ENCODE measurements at places on chromosomes 11 and 22.
A peak's percentile ranks its signal among the peaks of the same experiment; 100 is the strongest.

DNA sequence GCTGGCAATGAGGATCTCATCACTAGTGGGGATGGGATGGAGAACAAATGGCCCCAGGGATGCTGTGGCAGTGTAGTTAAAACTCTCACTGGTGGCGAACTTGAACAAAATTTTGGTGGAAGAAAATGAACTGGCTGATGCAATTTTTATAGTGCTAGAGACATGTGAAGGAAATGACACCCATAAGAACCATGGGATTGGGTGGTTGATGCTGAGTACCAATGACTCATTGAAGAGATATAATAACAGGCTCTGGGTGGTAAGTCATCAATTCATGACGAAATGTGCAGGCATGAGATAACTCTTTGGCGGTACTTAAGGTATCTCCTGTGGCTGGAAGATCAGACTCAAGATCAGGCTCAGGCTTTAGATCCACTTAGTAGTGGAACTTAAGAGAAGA, 172.9 kb upstream of the DDI1 start:
- DNase-seq = no peak

DNA sequence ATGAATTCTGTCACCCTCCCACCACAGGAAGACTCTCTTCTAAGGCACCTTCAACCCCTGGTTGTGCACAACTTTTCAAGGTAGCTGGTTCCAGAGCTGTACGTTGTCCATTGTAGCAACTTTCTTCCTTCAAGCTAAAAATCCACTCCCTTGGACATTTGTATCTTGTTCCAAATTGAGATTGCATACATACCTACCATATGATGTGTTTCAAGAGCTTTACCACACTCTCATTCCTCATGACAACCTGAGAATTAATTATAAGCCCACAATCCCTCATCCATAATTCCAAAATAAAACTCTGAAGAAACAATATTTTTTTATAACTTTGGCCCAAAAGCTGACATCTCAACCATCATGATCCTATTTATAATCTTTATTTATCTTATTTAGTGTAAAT, 3.0 kb downstream of the OR52W1 start:
- no peak for DNase-seq

DNA sequence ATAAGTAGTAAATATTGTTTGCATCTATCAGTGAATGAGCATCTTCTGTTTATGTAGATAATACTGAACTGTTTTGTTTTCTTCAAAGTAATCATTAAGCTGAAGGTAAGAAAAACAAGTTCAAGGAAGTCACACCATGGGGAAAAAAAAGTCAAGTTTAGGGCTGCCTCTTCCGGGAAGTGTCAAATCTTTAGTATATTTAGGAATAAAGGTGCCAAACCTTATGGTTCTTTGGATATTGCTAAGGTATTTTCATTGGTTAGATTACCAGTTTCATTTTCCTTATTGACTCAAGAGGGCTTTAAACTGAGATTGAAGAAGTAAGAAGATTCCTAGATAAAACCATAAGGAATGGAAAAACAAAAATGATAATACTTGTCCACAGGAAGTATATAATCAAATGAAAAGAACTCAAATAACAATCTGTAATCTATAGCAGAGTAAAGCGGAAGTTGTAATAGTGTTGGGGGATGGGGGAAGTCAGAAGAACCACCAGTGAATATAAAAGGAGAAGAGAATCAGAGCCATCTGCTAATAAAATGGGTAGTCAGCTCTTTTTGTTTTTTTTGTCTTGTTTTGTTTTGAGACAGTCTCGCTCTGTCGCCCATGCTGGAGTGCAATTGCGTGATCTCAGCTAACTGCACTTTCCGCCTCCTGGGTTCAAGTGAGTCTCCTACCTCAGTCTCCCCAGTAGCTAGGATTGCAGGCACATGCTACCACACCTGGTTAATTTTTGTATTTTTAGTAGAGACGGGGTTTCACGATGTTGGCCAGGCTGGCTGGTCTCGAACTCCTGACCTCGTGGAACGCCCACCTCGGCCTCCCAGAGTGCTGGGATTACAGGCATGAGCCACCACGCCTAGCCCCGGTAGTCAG, 2.3 kb downstream of the ATM start:
- peak; percentile 15 for DNase-seq

- DNase-seq = no peak
These were observed 9.5 kb upstream of the FEZ1 start for GRCh38 chr11:125505492-125506080.

DNA sequence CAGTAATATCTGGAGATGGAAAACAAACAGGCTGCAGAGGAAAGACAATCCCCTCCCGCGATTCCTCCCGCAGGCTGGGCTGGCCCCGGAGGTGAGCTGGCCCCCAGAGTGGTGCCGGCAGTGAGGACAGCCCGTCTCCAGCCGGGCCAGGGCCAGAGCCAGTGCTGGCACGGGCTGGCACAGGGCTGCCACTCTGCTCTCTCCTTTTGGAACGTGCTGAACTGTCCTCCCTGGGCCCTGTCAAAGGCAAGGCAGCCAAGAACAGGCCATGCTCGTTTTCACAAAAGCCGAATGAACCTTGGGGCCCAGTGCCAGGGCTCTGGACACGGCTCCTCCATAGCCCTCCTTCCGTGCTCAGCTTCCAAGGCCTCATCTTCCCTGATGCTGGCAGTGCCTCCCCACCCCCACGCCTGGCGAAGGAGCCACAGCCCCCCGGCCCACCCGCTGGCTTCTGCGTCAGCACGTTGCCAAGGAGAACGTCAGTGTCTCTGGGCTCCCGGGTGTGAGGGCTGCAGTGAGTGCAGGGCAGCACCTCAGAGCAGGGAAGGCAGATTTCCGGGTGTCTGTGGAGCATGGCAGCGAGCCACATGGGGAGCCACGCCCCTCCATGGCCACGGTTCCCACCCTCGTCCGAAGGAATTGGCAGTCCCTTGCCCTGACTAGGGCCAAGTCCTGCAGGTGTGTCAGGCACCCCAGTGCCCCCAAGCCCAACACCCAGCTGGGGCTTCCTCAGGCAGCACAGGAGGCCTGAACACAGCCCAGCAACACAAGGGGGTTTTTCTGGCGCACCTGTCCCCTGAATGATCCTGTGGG, 28.6 kb downstream of the GNAZ start:
- peak; percentile 76 for DNase-seq

DNA sequence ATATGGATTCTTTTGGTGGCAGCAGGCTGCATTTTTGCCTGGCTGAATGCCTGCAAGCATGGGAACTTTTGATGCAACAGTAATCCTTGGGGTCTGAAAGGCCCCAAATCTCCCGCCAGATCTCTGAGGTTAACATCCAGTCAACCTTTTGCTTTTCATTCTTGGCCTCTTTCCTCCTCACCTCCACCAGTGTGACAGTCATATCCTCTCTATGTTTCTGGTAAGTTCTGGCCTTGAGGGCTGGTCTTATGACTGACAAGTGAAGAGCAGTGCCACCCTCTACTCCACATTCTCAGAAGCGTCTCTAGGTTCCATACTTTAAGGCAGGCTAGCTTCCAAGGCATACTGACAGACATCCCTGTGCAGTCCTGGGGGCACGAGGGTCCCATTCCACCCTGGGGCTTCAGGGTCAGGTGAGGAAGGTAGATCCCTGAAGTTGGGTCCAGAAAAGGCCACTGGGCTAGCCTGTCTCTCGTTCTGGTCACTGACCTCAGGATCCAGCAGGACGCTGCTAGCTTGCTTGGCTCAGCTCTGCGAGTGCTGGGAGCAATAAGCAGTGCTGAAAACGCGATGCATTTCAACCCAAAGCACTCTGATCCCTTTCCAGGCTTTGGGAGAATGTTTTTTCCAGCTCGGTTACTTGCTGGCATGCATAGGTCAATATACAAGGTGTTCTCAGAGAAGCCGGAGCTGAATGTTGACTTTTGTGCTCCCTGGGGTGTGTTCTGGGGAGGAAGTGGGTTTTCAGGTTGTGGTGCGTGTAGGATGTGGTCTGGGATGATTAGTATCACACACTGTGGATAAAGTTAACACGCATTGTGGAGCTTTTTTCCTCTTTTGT, 75.2 kb downstream of the PTPRJ start:
- DNase-seq = no peak

DNA sequence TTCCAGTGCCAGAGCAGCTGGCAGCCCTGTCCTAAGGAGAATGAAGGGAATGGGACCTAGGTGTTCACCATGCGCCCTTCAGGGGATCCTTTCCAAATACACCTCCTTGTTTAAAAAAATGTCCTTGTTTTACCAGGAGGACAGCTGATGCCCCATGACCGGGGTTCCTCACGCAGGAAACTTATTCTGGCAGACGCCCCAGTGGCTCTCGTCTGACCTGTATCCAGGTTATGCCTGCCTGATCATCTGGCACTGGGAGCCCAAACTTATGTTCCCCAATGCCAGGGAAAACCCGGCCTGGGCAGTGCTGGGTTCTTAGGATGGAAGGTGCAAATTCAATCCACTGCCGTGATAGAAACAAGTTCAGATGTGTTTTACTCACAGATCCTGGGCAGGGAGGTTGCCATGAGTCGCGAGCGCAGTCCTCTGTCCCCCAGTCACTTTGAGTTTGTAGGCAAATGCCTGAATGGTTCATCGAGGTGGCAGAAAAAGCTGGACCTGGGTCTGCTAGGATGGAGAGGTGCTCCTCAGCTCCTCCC, 31.5 kb downstream of the MOV10L1 start:
- DNase-seq = no peak

GRCh38 chr11:68298659-68299516, 13.5 kb upstream of the LRP5 start:
- DNase-seq = no peak

GRCh38 chr11:34890812-34891211, 25.4 kb downstream of the APIP start:
- DNase-seq = peak; percentile 60

DNA sequence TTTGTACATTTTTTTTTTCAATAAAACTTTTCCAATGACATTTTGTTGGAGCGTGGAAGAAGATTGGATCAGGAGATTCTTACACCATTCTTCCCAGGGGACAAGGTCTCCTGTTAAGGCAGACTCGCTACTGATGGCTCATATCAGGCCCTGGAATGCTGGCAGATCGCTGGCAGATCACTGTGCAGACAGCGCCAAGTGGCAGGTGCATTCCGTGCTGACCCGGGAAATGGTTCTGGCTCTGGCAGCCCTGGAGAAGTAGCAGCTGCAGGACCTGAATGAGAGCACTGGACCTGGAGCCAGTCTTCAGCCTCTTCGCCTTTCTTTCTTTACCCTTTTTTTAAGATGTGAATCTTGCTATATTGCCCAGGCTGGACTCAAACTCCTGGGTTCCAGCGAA, 10.7 kb downstream of the SERPINH1 start:
- no peak for DNase-seq

GRCh38 chr11:133180201-133180600, 352.1 kb downstream of the OPCML start:
- DNase-seq = no peak

DNA sequence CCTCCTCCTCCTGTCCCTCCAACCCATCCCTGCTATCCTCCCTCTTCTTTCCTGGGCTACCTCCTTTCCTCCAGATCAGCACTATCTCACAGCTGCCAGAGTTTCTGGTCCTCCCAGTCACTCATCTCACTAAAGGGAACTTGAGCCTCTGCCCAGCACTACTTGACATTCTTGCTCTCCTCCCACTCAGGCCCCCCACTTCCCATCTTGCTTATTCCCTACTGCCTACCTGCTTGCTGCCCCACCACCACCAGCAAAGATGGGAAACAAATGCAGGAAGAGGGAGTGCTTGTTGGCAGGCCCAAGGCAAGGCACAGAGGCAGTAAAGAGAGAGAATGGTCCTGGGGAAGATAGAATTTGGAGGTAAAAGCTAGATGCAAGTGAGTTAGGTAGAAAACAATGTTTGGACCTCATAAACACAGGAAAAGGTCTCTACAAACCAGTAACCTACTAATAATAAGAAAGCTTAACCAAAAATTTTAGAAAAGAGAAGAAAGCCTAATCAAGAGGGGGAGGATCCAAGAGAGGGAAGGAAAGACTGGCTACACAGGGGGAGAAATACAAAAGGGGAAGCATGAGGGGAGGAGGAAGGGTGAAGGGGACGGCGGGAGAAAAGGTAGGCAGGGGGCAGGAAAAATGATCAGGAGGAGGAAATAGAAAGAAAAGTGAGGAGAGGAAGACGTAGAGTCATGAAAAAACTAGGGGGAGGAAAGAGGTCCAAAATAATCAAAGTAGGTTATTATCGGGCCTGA, 63.6 kb downstream of the PAK1 start:
- DNase-seq = peak; percentile 15

DNA sequence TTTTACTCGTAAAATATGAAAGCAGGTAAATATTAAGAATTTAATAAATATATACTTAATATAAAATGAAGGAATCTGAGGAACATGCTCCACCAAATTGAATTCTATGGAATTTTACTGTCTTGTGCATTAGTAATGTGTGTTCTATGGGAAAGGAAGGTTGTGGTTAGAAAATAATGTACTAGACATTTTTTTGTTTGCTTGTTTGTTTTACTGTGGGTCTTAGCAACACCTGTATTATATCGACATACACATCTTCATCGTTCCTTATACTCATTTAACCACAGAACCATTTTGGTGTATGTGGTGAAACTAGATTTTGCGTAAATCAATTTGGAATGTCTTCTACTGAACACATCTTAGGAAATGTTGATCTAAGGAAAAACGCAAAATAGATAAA, 114.1 kb upstream of the MTMR2 start:
- no peak for DNase-seq

GRCh38 chr11:1223346-1224110, 662 bp downstream of the MUC5B start:
- no peak for DNase-seq

- DNase-seq = no peak
These were observed 16.6 kb downstream of the UBE4A start for GRCh38 chr11:118375978-118376377.

- DNase-seq = peak; percentile 6
These were observed 62.2 kb upstream of the SOX6 start for GRCh38 chr11:16418428-16419097.

DNA sequence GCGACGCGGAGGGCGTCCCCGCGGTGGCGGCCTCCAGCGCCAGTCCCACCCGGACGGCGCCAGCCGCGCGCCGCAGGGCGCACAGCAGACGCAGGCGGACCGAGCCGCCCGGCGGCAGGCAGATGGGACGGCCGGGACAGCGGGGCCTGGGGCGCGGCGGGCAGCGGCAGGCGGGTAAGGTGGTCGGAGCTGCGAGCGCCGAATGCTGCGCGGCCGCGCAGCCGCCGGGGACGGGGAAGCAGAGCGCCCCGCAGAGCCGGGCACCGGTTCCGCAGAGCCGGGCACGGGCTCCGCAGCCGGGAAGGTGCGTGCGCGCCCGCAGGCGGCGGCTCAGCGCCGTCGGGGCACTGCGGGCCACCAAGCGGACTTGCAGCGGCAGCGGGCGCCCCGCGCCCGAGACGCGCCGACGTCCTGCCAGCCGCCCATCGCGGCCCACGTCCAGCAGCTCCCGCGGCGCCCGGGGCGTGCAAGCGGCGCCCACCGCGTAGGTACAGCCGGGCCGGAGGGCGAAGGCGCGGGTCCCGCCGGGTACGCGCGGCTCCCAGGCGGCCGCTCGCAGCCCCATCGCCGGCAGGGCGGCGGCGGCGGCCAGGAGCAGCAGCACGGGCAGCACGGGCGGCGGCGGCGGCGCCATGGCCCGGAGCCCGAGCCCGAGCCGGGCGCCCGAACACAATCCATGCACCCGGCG, 739 bp downstream of the CELSR1 start:
- no peak for DNase-seq

Measured in Ammon's horn (tissue), 1 donor.